ENCODE measurements at places on chromosomes 13 and 19.

DNA sequence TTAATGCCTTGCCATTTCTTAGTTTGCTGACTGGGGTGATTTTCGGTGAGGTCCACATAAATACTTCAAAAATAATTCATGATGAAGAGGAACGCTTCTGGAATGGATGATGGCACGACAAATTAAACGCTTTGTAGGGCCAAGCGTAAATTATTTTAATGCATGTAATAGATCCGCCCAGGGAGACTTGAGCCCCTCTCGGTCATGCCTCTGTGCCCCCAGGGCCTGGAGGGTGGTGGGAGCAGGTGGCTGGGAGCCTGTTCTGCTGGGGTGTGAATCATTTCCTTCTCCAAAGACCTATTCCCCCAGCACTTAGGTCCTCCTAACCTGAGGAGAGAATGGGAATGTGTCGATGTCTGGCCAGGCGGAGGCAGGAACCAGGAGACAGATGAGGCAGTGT lies 350.6 kb downstream of the ZNF536 start:
- no peak for DNase-seq

GRCh38 chr19:43560687-43561086 lies 14.6 kb downstream of the XRCC1 start:
- no peak for DNase-seq

- no peak for DNase-seq
Measured at GRCh38 chr13:73715911-73716510, 418.2 kb downstream of the KLF12 start.

- no peak for DNase-seq
Measured at GRCh38 chr13:27905650-27906049, 14.2 kb upstream of the PDX1 start.

GRCh38 chr19:49533551-49534488 lies 6.0 kb downstream of the RCN3 start:
- no peak for DNase-seq

DNA sequence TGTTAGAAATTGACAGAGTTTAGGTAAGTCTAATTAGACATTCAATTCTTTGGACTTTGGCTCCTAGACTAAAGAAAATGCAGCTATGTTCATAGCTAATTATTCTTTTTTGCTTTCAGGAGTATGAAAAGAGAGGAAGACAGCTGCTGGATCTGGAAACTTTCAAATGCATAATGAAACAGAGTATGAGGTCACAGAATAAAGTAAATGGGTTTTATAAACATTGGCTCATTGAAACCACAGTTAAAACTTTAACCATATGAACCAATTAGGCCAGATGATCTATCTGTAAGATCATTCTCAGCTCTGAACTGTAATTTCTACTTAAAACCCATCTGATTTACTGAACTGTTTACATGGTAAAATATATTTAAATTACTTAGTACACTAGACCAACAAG lies 82.7 kb downstream of the TEX26 start:
- no peak for DNase-seq

- DNase-seq, result no peak
Measured at GRCh38 chr13:110885966-110886869, 28.7 kb downstream of the ANKRD10 start.

DNA sequence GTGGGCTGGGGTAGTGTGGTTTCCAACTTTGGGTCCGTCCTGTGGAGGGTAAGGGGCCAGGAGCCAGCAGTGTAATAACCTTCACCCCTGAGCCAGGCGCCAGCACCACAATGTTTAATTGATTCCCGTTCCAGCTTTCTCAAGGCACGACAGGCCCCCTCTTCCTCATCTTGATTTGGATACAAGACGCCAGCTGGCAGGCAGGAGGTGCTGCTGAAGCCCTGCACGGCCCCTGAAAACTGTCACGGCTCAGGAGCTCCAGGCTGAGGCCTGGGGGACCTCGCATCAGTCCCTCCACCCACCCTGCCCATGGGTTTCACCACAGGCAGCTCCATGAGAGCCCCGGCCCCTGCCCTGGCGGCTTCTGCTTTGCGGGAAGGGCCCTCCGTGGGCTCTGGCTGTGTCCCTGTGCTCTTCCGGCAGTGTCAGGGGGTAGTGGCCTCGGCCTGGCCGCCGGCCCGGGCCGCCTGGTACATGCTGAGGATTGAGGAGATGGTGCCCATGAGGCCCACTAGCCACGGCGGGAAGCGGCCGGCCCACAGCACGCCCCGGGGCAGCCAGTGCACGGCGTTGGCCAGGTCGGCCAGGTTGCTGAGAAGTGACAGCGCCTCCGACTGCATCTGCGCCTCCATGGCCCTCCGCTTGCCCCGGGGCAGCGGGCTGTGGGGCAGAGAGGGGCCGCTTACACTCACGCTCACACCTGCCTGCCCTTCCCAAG lies 11.9 kb downstream of the PEX11G start:
- no peak for DNase-seq

DNA sequence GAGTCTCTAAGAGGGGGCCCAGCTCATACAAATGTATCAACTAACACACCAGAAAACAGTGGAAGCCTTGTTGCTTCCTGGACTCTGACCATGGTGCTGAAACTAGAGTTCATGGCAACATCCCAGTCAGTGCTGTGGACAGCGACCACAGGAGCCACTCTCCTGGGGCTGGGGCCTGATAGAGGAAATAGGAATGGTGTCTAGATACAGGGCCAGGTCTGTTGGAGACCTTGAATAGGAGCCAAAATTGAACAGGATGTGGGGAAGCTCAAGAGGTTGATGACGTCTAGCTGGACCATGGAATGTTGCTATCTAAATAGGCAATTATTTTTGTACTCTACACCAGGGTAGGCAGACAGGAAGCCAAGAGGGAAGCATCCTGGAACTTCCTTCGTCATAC lies 21.7 kb downstream of the LILRB4 start:
- DNase-seq, result no peak

- DNase-seq, result no peak
Measured at GRCh38 chr19:35783469-35784434, 8.4 kb downstream of the ARHGAP33 start.

DNA sequence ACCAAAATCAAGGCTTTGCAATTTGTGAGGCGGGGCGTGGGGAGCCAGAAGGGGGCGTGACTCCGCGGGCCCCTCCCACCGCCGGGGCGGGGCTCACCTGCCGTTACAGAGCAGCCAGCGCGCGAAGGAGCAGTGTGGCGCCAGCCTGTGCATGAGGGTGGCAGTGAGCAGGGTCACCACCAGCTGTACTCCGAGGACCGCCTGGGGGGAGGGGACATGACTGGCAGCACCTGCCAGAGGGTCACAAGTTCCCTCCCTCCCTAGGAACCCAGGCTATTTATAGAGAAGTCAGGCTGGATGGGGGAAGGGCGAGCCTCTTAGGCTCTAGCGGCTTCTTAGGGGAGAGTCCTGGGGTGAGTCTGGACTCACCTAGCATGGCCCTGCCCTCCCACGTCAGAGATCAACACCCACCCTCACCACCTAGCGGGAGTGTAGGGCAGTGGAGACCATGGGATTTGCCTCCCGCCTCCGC lies 3.6 kb downstream of the TMEM161A start:
- no peak for DNase-seq

GRCh38 chr13:113145911-113146598 lies 12.4 kb upstream of the PROZ start:
- DNase-seq, result no peak

- no peak for DNase-seq
Measured at GRCh38 chr13:40313269-40314200, 352.9 kb downstream of the FOXO1 start.

DNA sequence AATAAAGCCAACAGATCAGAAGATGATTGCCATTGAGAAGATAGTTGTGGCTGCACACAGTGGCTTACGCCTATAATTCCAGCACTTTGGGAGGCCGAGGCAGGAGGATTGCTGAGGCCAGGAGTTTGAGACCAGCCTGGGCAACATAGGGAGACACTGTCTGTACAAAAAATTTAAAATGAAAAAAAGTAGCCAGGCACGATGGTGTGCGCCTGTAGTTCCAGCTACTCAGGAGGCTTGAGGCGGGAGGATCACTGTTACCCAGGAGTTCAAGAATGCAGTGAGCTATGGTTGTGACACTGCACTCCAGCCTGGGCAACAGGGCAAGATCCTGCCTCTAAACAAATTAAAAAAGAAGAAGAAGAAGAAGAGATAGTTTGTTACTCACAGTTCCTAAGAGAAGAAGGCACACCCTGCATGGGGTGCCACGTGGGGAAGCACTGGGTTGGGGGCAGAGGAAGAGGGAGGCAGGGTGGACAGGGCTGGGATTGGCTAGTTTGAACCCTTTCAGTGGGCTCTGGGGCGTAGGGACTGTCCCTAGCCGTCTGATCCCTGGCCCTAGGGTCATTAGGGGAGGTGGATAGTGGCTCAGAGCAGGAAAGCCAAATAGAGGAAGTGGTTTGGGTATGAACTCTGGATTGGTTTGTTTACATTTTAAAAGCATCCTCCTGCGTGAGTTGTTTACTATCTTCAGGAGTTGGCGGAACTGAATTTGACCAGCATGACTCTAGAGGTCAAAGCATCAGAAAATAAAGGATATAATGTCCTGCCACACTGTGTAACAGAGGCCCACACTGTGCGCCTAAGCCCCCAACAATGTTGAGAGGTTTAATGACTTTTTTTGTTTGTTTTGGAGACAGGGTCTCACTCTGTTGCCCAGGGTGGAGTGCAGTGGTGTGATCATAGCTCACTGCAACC lies 60.5 kb upstream of the MEDAG start:
- DNase-seq, result no peak

- DNase-seq, result no peak
Measured at GRCh38 chr19:6639439-6639838, 30.5 kb downstream of the TNFSF14 start.

GRCh38 chr19:40555978-40556689 lies 20.5 kb upstream of the SHKBP1 start:
- DNase-seq, result no peak

DNA sequence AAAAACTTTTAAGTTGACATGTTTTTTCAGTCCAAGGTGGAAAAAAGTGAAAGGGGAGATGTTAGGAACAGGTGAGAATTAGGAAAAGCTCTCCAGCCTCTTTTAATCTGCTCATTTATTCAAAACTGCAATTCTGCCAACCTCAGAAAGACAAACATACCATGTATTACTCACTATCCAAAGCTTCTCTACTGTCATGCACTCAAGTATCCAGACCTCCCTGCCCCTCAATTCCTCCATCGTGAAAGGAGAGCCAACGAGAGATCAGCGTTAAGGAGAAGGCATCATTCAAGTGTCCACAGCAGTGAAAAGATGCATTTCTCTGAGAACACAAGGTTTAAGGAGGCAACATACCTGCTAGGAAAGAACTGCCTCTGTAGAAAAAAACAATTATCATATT lies 24.5 kb downstream of the DIAPH3 start:
- DNase-seq, result no peak

DNA sequence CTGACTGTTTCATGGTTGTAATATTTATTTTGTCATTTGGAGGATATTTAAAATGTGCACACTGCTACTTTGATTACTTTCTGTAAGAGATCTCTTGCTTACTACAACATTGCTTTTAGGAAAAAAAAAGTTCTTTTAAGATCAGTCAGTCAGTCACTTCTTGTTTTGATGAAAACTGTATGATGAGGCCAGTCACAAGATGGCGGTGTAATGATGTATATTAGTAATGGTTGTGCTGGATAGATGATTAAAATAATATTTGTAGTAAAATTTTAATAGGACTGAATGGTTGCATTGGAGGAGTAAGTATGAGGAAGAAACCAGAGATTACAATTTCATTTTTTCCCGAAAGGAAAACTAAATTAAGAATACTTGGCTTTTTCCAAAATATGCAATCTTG lies 2411.1 kb downstream of the PCDH9 start:
- no peak for DNase-seq

DNA sequence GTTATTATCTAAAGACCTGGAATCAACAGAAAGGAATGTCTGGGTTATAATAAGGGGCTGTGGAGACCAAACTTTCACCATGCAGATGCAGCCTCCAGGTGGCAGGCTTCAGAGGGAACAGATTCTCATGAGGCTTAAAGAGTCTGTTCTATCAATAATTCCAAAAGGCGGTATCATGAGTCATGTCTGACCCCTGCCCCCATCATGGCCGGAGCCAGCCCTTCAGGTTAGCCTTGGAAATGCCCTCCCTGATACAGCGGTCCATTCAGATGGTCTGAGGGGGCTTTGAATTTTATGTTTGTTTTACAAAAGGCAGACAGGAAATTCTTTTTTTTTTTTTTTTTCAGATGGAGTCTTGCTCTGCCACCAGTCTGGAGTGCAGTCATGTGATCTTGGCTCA lies 21.7 kb upstream of the LAMP1 start:
- no peak for DNase-seq

DNA sequence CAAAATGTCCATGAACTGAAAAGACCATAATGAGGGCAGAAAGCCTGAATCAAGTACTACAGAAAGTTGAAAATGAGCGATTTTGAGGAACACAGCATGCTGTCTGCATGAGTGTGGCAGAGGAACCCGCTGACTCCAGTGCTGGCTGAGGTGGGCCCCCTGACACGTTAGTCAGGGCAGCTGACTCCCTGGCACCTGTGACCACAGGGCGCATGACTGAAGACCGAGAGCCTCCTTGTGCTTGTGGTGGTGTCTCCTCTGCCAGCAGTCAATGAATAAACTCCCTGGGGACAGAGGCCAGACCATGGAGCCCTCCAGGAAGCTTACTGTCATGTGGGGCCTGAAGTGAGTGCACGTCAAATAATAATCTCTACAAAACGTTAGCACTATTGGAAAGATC lies 38.4 kb upstream of the VSTM2B start:
- no peak for DNase-seq

- DNase-seq, result no peak
Measured at GRCh38 chr19:48896191-48896720, 2.3 kb downstream of the TULP2 start.

DNA sequence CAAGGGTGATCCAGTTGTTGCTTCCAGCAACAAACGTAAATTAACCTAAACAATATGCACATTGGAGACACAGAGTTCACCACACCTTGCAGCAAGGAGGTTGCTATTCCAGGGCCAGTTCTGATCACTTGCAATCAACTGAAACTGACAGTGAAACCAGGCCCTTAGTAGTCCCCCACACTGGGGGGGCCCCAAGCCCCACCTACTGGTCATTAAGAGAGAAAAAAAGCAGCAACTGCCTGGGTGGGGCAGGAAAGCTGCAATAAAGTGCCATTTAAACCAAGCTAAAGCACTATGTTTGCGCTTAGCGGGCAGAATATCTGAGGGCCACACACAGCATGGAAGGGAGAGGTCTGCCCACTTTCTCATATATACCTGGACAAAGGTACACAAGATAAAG lies 51.5 kb downstream of the ATP7B start:
- no peak for DNase-seq

GRCh38 chr19:3983936-3984583 lies 1.2 kb downstream of the EEF2 start:
- no peak for DNase-seq

Measured in cerebellar nuclear complex (tissue), 1 donor.